Epithelial cell of proximal tubule (primary cell): ENCODE measurements at places on chromosomes 16 and 17.

DNA sequence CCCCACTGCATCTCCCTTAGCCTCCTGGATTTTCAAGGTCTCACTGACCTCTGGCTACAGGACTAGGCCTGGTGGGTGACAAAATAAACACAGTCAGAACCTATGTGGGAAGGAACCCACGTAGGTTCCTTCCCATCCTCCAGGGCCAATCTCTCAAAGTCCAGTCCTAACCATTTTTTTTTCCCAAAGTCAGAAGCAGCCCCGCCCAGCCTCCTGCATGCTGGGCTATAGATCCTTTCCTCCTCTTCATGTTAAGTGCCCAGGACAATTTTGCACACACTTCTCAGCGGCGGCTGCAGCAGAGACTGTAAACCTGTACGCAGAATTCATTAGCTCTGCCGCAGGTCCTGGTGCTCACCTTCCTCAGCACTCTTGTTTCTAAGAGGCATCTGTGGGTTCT lies 285.8 kb downstream of the NPIPA8 start:
- no peak for DNase-seq

DNA sequence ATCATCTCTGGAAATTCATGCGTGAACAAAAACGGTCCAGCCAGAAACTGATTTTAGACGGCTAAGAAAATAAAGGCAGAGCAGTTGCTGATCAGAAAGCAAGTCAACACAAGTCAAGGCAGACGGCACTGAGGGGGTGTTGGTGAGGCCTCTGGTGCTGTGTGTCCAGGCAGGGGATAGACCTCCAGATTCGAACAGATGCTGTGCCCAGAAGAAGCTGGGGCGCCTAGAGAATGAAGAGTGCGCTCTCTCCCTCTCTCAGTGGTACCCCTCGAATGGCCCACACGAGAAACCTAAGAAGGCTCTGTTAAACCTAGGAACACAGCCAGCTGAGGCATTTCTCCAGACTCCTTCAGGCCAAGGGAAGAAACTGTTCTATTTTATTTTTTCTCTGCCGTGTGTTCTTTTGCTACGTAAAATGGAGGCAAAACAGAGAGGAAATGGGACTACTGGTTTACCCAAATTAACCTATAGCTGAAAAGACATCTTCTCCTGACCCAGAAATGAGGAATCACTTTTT lies 178.3 kb downstream of the PMP22 start:
- no peak for DNase-seq

DNA sequence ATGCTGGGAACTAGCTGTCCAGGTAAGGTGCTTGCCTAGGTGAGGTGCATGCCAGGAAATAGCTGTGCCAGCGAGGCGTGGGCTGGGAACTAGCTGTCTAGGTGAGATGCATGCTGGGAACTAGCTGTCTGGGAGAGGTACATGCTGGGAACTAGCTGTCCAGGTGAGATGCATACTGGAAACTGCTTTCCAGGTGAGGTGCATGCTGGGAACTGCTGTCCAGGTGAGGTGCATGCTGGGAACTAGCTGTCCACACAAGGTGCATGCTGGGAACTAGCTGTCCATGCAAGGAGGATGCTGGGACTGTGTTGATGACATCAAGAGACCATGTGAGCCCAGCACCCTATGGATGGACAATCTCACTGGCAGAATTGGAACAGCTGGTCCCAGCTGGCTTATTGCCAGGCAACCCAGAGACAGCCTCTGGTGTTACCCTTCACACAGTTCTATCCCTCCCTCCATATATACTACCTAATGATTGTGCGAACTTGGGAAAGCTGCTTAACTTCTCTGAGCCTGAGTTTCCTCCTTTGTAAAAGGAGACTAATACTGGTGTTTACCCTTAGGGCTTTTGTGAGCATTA lies 479.9 kb upstream of the RBFOX1 start:
- DNase-seq = no peak

DNA sequence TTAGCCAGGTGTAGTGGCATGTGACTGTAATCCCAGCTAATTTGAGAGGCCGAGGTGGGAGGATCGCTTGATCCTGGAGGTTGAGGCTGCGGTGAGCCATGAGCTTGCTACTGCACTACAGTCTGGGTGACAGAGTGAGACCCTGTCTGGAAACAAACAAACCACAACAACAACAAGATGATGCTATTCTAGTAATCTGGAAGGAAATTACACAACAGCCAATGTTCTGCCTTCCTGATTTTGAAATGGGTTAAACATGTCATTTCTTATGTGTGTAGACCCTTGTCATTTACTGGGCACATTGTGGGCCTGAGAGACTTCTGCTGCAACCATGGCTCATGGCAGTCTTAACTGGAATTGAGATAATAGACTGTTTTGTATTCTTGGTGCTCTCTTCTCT lies 5.9 kb downstream of the COQ7 start:
- DNase-seq = no peak

GRCh38 chr16:81553080-81553813 lies 108.6 kb downstream of the CMIP start:
- DNase-seq = no peak

DNA sequence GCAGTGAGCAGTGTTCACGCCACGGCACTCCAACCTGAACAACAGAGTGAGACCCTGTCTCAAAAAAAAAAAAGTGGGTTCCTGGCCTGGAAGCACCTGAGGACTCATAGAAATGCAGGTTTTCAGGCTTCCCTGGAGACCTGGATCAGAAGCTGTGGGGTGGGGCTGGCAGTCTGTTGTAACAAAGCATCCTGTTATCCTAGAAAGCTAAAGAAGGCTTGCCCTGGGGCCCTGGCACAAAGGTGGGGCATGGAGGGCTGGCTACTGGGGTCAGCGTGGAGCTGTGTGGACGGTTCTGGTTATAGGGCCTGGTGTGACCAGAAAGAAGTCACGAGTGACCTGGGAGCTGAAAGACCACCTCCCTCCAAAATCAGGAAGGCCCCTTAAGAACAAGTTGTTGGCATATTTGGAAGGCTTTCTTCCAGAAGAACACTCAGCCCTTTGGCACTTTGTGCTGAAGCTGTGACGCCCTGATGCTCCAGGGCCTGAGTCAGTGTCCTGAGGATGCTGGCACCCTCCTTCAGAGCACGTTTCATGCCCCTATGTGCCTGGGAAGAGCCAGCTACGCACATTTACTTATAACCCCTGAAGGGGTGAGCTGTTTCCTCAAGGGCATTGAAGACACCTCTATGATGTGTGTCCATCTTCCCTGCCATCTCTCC lies 6.2 kb downstream of the CRISPLD2 start:
- DNase-seq = no peak

DNA sequence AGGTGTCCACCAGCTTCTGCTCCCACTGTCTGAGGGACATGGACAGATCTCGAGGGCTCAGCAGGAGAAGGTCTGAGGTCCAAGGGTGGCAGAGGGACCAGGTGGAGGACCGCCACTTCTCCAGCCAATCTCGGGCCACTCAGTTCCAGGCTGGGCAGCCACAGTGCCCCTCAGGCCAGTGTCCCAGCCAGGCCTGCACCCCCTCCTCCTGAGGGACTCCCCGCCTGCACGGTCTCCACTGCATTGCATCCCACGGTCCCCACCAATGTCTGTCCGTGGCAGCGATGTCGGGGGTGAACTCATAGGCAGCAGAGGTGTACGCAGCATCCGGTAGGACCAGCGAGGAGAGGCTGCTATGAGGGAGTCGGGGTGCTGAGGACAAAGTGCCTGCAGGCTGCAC lies 64.2 kb upstream of the DOC2B start:
- no peak for DNase-seq

GRCh38 chr17:82374626-82375331 lies 3.2 kb downstream of the UTS2R start:
- DNase-seq = no peak

DNA sequence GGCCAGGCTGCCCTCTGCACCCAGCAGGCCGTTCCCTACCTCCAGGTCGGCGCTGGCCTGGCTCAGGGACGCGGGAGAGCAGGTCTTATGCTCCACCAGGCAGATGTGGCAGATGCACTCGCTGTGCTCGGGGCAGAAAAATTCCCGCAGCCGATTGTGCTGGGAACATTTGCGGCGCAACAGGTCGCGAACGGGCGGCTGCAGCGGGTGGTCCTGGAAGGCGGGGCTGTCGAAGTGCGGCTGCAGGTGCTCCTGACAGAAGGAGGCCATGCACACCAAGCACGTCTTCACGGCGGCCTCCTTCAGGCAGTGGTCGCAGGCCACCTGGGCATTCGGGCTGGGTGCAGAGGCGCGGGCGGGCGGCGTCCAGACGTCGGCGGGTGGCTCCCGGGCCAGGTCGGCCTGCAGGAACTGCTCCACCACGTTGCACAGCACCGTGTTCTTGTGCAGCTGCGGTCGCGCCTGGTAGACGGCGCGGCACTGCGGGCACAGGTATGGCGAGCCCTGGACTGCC lies 439 bp downstream of the TRIM25 start:
- no peak for DNase-seq

DNA sequence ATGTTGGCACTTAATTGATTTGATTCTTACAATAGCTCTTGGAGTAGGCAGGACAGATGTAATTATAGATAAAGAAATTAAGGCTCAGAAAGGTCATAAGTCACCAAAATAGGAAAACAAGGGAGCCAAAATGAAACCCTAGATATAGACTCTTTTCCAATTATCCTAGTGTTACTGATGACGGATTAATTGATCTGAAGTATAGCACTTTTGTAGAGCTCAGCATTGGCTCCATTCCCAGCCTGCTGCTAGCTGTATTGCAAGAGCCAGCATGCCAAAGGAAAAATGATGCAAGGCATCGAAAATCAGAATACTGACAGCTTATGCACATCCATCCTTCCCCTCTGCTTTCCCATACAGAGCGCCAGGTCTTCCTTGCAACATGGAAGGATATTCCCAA lies 21.6 kb upstream of the RASL10B start:
- no peak for DNase-seq

GRCh38 chr16:11401161-11402050 lies 56.1 kb downstream of the RMI2 start:
- DNase-seq = no peak

DNA sequence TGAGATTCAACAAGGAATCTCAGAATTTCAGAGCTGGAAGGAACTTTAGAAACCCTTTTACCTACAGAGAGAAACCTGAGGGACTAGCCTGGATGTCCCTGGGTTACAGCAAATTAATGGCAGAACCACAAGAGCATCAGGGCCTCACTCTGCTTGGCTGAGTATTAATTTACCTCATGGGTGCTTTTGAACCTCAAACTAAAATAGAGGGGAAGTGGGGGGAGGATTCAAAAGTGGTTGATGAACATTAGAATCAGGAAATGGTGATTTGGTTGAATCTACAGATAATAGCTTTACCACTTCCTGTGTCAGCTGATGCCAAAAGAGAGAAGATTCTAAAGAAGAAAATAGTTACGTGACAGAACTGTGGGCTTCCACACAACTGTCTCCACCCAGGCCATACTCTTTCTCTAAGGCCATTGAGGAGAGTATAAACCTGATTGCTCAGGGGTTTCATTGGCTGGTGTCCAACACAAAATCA lies 11.3 kb upstream of the SKAP1 start:
- no peak for DNase-seq

GRCh38 chr16:11657556-11657955 lies 10.7 kb upstream of the SNN start:
- DNase-seq = no peak

GRCh38 chr16:17224350-17224749 lies 246.4 kb downstream of the XYLT1 start:
- DNase-seq = no peak

DNA sequence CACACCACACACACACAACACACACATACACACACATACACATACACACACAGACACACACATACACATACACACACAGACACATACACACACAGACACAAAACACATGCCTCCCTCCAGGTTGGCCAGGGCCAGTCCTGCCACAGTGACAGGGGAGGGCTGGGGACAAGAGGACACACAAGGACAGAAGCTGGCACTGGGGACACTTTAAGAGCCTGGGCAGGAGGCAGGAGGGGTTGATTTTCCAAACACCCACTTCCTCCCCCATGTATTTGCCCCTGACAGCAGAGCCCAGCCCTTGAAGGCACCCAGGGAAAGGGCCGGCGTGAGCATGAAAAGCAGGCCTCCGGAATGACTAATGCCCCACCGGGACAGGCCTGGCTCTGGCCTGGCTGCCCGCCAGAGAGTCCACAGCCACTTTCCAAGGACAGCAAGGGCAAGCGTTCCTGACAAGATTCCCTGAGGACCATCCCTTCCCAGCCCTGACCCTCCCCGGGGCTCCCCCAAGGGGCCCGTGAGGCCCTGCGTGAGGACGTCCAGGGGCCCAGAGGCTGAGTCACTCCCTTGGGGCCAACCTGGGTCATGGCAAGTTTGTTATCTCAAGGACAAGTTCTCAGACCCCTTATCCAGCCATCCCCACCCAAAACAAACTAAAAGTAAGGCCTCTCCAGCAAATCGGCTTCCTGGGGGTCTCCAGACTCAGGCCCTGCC lies 235.6 kb downstream of the ZNF423 start:
- no peak for DNase-seq

DNA sequence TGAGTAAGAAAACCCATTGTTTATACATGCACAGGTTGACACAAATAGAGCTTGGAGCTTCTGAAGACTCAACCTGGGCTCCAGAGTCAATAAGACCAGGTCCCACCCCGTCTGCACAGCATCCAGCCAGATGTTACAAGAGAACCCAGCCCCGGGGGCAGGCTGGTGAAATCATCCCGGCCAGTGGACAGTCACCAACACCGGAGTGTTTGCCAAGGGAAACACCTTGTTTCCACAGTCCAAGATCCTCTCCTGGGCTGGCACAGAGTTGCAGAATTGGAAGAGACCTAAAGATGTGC lies 90.3 kb downstream of the RAB11FIP4 start:
- DNase-seq = no peak

DNA sequence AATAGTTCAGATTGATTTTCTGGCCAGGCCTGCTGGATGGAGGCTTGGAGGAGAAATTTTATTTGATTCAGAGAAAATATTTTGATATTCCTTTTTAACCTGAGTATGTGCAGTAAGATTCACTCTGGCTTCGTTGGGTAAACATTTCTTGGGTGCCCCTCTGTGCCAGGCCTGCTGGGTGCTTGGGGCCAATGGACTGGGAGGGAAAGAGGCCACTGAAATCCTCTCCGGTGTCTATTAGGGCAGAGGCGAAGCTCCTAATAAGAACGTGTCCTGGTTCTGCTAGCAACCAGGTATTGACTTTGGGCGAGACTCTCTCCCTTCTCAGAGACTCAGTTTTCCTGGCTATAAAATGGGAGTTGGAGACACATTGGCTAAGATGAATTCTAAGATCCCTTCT lies 122.5 kb downstream of the CYLD start:
- no peak for DNase-seq

DNA sequence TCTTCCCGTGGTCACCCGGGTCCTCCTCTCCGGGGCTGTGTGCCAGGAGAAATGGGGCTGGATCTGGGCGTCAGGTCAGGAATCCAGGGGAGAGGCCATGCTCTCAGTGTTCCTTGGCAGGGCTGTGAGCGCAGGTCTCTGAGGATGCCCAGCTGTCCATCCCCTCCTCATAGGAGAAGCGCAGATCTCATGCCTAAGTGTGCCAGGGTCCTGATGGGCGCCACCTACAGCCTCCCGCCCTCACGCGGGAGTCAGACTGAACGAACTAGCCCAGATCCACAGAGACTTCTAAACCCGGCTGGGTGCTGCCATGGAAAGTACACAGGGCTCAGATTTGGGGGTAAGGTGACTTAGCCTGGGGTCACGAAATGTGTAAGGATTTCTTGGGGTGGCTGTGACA lies 24.3 kb downstream of the MGRN1 start:
- DNase-seq = no peak
